ENCODE measurements at places on chromosomes 16 and 17.

GRCh38 chr17:31413874-31414549 is 22.5 kb downstream of the RAB11FIP4 start:
- DNase-seq: peak; percentile 18

- DNase-seq: no peak
These were observed 5.8 kb upstream of the ADGRG1 start for GRCh38 chr16:57622361-57623250.

DNA sequence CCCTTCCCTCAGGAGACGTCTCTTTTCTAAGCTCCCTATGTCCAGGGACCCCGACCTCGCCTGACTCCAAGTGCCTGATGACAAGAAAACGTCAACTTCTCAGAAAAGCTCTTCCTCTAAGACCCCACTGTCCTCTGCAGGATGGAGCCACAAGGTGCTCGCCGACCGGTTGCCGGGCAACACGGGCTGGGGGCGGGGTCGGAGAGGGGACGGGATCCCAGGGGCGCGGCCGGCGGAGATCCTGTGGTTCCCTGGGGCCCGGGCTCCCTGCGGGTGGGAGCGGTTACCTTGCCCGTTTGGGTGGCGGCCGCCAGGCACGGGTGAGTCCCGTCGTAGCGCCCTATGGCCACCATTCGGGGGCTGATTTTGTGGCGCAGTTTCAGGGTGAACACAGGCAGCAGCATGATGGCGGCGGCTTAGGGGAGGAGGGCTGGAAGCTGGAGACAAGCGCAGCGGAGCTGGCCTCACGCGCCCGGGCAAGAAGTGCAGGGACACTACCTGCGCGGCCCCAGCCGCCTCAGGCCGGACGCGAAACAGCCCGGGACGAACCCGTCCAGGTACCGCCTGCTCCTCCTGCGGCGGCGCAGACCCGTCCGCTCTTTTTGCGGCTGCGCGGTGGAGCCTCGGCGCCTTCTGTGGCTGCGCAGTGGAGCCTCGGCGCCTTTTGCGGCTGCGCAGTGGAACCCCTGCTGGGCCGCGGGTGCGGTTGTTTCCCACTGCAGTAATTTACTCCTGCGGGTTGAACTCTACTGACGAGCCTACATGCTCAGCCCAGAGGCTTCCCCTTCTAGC is at the start of gene BBS2:
TSS of gene BBS2 (minus strand) at position 566 of the 792 bp plus-strand sequence. CDS start at position 404, 162 bp downstream.
- DNase-seq: peak; percentile 77

GRCh38 chr16:8621572-8622314 is at the start of gene METTL22:
Gene METTL22 (plus strand): TSS chr16:8621698. CDS start chr16:8625666, 3,968 bp downstream.
- DNase-seq: peak; percentile 80

DNA sequence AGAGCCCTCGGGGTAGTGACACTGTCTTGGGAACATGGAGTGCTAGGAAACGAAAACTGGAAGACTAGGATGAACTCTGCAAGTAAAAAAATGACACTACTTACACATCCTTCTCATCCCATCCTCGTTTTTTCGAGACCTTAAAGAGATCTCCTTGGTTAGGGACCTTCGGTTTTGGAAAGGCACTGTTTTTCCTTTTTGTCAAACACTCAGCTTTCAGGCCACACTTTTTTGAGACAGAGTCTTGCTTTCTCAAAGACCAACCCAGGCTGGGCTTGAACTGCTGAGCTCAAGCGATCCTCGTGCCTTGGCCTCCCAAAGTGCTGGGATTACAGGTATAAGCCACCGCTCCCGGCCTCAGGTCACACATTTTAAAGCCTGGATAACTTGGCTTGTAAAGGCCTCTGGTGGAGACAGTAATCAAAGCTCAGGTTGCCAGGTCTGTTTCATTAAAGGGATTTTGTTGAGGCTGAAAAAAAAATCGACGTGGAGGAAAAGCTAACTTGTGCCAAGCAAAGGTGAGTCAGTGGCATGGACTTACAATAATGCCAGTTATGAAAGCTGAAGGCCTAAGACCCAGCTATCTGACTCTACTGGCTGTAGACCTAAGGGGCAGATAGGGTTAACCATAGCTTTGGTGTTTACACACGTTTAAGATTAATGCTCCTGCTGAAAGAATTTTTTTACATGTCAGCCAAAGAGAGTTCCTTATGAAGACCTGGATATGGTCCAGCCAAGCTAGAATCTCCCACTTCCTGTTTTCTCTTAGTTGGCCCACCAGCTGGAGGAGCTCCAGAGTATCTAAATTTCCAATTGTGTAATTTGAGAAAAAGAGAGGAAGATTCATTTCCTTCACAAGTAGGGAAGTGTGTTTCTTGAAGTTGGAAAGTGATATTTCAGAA is 823 bp downstream of the NBR1 start:
- DNase-seq: peak; percentile 89

GRCh38 chr16:2795395-2796143 is 2.7 kb upstream of the PRSS41 start:
- no peak for DNase-seq

GRCh38 chr17:82187500-82187899 is 25.1 kb downstream of the CCDC57 start:
- DNase-seq: no peak

GRCh38 chr16:24833352-24833751 is 12.4 kb upstream of the SLC5A11 start:
- no peak for DNase-seq

GRCh38 chr16:2339521-2340484 is 725 bp downstream of the ABCA3 start:
- DNase-seq: no peak

GRCh38 chr17:34110315-34110714 is 144.8 kb upstream of the CCL2 start:
- no peak for DNase-seq

DNA sequence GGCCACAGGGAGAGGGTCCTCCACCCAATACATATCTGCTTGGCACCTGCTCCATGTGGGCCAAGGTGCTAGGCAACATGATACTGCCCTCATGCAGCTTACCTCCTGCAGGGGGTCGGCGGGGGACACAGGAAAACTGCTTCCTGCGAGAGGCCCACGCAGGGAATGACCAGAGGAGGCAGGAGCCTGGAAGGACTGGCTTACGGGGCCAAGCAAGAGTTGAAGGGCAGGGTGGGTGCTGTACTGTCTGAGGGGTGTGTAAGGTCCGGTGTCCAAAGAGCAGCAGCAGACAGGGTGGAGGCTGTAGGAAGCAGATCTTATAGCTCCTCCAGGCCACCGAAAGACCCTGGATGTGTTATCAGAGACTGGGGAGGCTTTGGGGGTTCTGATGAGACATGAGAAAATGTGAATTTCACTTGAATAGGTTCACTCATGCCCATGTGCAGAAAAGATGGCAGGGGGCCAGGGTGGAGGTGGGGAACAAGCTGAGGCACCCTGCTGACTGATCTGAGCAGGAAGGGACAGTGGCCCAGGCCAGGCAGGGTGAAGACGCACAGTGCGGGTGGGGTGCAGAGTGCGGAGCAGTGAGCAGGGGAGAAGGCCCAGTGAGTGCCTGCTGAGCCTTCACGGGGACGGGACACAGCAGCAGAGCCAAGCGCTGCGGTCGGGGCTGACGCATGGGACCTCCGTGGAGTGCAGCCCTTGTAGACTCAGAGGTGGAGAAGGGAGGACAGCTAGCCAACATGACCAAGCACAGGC is 8.3 kb downstream of the FLCN start:
- no peak for DNase-seq

- DNase-seq: peak; percentile 51
These were observed 4.2 kb downstream of the ITGB3 start for GRCh38 chr17:47257651-47258339.

DNA sequence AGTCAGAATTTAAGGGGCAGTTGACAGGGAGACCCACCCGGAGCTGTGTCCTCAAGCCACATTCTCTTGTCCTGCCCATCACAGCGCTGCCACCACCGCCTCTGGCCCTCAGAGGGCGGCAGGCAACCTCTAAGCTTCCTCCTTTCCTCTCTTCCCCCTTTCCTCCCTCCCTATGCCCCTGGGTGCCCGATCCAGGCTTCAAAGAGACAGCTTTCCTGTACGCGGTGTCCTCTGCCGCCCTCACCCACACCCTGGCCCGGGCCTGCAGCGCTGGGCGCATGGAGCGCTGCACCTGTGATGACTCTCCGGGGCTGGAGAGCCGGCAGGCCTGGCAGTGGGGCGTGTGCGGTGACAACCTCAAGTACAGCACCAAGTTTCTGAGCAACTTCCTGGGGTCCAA is 23.5 kb downstream of the WNT9B start:
- no peak for DNase-seq

GRCh38 chr16:78926723-78927210 is 673.8 kb downstream of the MAF start:
- DNase-seq: no peak

- no peak for DNase-seq
These were observed 35.6 kb upstream of the IRF8 start for GRCh38 chr16:85863384-85863774.

GRCh38 chr17:67477687-67478086 is 100.6 kb downstream of the PITPNC1 start:
- no peak for DNase-seq

DNA sequence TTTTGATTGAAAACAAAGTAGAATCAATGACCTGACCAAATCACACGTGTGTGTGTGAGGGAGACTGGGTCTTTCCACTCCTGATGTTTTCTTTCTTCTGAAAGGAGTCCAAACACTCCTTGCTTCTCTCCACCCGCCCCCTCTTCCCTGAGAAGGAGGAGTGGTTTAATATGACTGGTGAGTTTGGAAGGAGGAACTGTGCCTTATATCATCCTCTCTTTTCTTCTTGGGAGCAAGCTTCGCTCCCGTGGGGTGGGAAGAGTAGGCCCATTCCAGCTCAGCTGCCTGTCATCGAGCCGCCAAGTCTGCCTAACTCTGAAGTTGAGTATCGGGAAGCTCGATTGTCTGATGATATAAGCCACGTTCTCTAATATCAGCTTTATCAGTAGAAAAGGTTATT is 96.5 kb downstream of the YPEL2 start:
- no peak for DNase-seq

GRCh38 chr17:71472809-71473789 is 647.7 kb upstream of the SOX9 start:
- peak; percentile 42 for DNase-seq

DNA sequence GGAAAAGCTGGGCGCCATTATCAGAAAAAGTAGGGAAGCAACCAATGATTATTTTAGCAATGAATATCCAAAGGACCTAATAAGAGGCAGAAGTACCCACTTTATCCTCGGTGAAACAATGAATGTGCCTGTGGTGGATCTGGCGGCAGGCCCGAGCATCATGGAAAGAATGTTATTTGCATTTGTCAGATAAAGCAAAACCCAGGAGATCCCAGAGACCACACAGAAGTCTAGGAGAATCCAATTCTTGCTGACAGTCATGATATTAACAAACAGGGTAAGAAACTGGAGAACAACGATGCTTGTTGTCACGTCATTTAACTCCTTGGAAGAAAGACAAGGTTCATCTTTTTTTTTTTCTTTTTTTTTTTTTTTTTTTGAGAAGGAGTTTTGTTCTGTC is 12.0 kb upstream of the TNRC6A start:
- peak; percentile 71 for DNase-seq

DNA sequence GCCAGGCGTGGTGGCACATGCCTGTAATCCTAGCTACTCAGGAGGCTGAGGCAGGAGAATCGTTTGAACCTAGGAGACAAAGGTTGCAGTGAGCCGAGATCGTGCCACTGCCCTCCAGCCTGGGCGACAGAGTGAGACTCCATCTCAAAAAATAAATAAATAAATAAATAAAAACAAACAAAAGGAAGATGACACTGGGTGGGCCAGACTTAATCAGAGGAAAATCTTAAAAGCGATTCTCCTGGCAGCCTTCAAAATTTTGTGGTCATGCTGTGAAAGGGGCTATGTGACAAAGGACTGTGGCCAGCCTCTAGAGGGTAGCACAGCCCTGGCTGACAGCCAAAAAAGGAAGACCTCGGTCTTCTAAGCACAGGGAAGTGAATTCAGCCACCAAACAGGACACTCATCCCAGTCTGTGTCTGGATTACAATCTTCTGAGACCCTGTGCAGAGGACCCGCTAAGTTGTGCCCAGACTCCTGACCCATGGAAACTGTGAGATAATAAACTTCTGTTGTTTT is 391.1 kb downstream of the CNTNAP4 start:
- no peak for DNase-seq

GRCh38 chr17:12856416-12856815 is 67.1 kb downstream of the ARHGAP44 start:
- DNase-seq: no peak

- DNase-seq: no peak
These were observed 16.7 kb upstream of the PVALEF start for GRCh38 chr17:81148571-81148970.

GRCh38 chr16:10964039-10964890 is 19.9 kb downstream of the CLEC16A start:
- DNase-seq: peak; percentile 76

DNA sequence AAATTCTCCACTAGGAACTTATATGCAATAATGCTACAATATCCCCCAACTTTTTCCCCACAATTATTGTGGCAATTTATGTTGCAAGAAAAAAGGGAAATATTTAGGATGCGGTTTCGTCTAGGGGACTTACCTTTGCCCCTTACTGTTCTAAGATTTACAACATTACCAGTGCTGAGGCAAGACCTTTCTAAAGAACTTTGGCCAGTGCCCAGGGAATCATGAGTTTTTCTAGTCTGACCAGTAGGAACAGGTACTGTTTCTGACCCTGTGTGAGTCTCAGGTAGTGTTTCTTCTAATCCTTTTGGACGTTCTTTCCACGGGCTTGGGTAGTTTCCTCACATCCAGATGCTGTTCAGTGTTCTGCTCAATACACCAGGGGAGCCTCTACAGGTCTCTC is 373.7 kb downstream of the HAPSTR1 start:
- DNase-seq: no peak

DNA sequence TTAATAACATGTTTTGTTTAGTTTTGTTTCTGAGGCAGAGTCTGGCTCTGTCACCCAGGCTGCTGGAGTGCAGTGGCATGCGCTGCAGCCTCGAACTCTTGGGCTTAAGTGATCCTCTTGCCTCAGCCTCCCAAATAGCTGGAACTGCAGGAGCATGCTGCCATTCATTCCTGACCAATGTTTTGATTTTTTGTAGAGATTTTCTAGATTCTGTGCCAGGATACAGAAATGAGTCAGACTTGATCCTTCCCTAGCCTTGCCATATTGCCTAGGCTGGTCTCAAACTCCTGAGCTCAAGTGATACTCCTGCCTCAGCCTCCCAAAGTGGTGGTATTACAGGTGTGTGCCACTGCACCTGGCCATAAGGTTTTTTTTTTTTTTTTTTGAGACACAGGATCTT is 17.7 kb downstream of the TAOK1 start:
- DNase-seq: no peak

DNA sequence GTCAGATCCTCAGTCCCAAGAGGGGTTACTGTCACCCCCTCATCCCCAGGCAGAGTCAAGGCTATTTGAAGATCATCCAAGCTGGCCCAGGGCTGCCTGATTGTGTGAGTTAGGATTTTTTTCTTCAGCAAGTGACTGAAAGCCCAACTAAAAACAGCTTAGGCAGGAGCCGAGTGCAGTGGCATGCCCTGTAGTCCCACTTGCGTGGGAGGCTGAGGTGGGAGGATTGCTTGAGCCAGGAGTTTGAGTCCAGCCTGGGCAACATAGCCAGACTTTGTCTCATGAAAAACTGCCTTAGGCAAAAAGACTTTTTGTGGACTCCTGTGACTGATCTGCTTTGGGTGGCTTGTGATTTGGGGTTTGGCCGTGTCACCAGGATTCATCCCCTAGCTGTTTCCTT is 19.9 kb downstream of the PGS1 start:
- no peak for DNase-seq

Data from fibroblast of gingiva (primary cell).